NCI-H1092 (cell line): ENCODE measurements at places on chromosomes 12 and 14.

DNA sequence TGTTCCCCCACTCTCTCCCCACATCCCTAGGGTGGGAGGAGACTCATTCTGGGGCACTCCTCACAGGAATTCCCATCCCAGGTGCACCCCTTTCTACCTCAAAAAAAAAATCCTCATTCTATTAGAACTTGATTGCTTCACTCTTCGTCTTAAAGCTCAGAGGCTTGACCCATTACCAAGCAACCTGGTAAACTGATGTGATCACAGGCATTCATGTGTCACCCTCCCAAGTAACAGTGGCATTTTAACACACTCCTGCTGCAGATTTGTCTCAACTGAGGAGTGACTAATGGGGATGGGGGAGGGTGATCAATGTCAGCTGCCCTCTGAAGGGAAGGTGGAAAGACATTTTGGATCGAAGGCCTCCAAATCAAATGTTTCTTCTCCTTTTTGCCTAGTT lies 78.1 kb upstream of the PTHLH start:
- no peak for DNase-seq

GRCh38 chr14:105878554-105878953 lies 352.2 kb downstream of the TMEM121 start:
- DNase-seq = no peak

- no peak for DNase-seq
Measured at GRCh38 chr14:105760691-105761344, 234.4 kb downstream of the TMEM121 start.

DNA sequence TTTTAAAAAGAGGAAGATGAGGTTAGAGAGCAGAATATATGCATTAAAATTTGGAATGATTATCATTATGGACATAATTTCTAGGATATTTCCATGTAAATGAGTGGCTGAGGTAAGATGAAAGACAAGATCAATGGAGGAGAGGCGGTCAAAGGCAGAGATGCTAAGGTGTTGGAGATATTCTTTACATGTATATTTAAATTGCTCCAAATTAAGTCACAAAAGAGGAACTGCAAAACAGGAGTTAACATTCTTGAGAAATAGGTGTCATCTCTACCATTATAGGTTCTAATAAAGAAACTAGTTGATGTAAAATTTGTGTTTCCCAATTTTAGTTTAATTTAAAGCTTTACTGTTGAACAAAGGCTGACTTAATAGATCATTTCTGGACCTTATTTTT lies 268.5 kb upstream of the PPFIA2 start:
- no peak for DNase-seq

DNA sequence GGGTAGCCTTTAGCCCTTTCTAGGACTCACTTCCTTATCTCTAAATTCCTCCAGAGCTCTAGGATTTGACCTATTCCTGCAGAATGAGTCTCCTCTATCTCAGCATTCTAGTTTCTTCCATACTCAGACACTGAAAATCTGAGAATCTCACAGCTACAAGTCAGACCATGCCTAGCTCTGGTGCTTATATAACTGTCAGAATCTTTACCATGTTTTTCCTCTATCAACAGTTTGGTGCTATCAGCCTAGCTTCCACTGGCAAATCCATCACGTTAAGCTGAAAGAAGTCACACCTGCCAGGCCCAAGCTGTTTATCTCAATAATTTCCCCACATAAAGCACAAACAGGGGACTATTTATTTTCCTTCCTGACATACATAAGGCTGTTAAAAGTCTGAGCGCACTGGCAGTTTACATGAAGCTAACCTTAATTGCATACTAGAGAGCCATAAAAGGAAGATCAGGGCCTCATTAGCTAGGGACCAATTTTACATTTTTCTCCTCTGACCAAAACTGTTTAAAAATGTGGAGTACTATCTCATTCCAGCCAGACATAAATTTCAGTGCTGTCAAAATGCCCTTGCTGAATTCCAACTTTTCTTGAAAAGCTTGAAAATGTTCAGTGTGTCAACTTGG lies 270.5 kb downstream of the C12orf75 start:
- DNase-seq = no peak
